NCI-H524 treated with DMSO at 0.1 percent for 48 hours (cell line): ENCODE measurements at places on chromosomes 6 and 20.

- no peak for DNase-seq
Observed at GRCh38 chr20:37781626-37782025, 87.8 kb downstream of the CTNNBL1 start.

- DNase-seq, result no peak
Observed at GRCh38 chr6:63663147-63663955, 27.7 kb downstream of the PHF3 start.

DNA sequence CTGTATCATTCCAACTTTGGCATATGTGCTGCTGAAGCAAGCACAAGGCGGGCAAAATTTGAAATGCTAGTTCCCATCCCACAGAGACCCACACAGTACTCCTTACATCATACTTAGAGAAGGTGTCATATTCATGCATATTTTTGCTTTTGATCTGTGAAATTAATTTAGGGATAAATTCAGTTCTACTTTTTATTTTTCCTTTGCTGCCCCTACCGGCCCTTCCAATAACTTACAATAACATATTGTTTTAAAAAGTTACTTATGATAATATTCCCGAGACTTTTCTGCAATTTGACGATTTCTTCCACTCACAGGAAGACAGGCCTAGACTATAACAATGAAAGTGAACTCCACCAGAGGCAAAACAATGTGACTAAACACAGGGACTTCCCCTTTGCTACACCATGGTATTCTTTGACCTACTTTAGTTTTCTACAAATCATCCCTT, 35.0 kb downstream of the SESN1 start:
- no peak for DNase-seq

DNA sequence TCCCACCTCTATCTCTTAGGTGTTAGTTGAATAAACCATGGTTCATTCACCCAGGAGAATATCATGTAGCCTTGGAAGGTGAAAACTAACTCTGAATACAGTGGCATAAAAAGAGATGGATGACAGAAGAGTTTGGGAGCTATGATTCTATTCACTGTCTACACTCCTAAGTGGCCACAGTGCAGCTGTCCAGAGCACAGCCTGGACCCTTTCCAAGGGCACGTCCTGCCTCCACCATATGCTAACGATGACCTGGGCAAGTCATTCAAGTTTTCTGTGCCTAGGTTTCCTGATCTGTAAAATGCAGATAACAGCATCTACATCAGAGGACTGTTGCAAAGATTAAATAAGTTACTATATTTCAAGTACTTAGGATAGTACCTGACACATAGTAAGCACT, 314.1 kb downstream of the PTPRT start:
- no peak for DNase-seq
